ENCODE measurements at places on chromosomes 16 and 17. TPM values are rescaled to one million over a fixed set of nuclear protein-coding genes. Genes with fewer than 3 reads are reported as not detected.

DNA sequence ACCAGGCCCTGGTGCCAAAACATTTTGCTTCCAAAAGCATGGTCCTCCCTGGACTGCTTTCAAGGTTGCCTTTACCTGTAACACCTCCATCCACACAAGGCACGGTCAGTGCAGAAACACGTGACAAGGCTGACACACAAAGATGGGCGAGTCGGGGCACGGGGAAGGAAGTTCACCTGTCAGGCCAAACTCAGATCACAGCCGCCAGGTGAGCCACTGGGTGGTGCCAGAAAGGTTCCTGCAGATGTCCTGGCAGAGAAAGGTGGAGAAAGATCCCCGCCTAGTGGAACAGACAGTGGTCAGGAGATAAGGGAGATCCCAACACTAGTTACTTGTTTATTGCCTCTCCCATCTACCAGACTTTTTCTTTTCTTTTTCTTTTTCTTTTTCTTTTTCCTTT lies 155.3 kb downstream of the AIPL1 start:
- DNase-seq = peak; percentile 80

GRCh38 chr17:17204041-17204591 lies 2.0 kb downstream of the PLD6 start:
- peak; percentile 62 for DNase-seq

The ZG16 gene
- not detected for total RNA-seq

DNA sequence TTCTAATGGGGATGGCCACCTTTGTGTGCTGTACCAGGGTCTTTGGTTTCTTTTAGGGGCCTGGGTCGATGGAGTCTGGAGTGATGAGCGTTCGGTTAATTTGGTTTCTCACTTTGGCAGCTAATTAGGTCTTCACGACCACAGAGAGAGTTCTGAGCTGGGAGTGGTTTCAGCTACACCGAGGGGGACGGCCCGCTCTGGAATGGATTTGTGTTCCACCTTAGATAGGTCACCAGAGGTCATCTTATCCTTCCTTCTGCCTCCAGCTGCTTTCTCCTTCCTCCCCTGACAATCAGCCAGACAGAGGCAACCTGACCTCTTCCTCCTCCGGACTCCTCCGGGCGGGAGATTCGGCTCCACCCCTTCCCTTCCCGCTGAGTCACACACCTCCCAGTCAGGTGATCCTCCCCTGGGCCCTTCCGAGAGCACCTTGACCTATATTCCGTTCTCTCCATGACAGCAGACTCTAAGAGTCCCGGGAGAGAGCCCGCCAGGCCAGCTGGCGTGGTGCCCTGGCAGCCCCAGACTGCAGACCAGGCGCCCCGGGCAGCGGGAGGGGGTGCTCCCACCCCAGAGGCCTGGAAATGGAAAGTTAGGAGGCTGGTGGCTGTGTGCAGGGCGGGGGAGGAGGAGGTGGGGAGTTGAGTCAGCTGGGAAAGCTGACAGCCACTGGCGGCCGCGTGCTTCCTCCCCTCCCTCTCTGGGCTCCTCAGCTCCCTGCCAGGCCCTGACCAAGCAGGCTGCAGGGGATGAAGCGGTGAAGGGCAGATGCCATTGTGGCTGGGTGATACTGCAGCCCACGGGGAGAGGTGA lies 44.7 kb downstream of the CHD9 start:
- peak; percentile 93 for DNase-seq

The NAGS gene
- 5.9 TPM for total RNA-seq

- no peak for DNase-seq
Measured at GRCh38 chr17:78108726-78109488, 19.6 kb downstream of the TMC6 start.

- no peak for DNase-seq
Measured at GRCh38 chr17:64074704-64075426, 54.4 kb upstream of the ICAM2 start.

The ZFPM1 gene
- total RNA-seq = 1.7 TPM

GRCh38 chr17:14198013-14198412 lies 38.6 kb downstream of the CDRT15 start:
- peak; percentile 39 for DNase-seq

The RNF157 gene
- total RNA-seq = 5.6 TPM

DNA sequence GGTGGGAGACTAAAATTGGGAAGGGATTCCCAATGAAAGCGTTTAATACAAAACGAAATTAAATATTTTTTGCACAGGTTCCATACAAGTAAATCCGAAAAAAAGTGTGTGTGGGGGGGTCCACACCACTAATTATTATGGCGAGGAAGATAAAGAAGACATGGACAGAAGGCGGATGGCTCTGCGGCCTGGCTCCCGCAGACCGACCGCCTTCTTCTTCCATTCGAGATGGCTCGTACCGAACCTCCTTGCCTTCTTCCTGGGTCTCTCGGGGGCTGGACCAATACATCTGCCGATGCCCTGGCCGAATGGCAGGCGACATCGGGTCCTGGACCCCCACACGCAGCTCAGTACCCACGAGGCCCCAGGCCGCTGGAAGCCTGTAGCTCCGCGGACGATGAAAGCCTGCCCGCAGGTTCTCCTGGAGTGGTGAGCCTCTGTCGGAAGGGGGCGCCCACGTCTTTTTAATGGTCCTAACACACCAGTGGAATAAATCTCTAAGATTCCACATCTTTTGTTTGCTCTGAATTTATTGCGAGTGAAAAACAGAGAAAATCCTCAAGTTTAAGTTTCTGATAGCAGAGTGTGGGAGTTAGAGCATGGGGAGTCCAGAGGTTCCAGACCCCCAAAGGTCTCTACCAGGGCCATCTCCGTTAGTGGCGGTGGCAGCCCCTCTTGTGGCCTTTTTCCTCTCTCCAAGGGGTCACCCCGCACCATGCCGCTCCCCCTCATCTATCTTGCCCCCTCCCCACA lies 1.4 kb downstream of the PRAC2 start:
- peak; percentile 81 for DNase-seq

GRCh38 chr17:73226556-73227172 lies 33.8 kb downstream of the COG1 start:
- DNase-seq = no peak

- peak; percentile 35 for DNase-seq
Measured at GRCh38 chr16:46737621-46738214, 10.4 kb downstream of the MYLK3 start.

- no peak for DNase-seq
Measured at GRCh38 chr17:604765-605164, 109.9 kb downstream of the VPS53 start.

The VPS25 gene
- 146 TPM for total RNA-seq

- DNase-seq = peak; percentile 96
Measured at GRCh38 chr16:566475-567372, at the start of gene NHLRC4. NHLRC4 (plus strand) TSS chr16:567005; CDS start chr16:568048, 1,043 bp downstream.

The KIF2B gene
- not detected for total RNA-seq

DNA sequence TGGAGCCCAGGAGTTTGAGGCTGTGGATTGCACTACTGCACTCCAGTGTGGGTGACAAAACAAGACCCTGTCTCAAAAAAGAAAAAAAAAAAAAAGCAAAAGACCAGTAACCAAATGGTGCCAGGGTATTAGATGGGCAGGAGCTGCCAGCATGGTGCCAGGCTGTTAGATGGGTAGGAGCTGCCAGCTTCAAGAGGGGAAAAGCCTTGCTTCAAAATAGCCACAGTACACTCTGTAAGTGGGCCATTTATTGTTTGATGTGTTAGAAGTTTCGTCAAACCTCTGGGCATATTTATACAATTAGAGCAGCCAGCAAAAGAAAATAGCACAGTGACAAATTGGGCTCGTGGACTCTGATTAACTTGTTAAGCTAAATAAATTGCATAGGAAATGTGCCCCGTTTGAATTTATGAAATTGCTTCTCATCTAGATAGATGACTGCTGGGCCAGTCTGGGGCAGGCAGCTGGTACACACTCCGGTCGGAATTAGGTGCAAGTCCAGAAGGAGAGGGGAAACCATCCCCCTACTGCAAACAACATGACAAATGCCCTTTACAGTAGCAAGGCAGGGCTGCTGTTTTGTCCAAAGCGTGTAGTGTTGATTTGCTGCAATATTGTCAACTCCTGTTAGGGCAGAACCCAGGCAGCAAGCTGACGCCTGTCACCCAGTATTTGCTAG lies 126.3 kb upstream of the IRX3 start:
- DNase-seq = no peak

The GEMIN4 gene
- total RNA-seq = 29.4 TPM

The PRSS27 gene
- total RNA-seq = 2.0 TPM

The KRT36 gene
- not detected for total RNA-seq

- no peak for DNase-seq
Measured at GRCh38 chr17:72249441-72249840, 128.6 kb downstream of the SOX9 start.

- peak; percentile 57 for DNase-seq
Measured at GRCh38 chr17:69607162-69607834, 192.8 kb downstream of the MAP2K6 start.

The TEX19 gene
- total RNA-seq = 1.9 TPM

The CORO6 gene
- 3.9 TPM for total RNA-seq

- peak; percentile 17 for DNase-seq
Measured at GRCh38 chr16:66623755-66624154, 19.3 kb downstream of the CMTM3 start.

DNA sequence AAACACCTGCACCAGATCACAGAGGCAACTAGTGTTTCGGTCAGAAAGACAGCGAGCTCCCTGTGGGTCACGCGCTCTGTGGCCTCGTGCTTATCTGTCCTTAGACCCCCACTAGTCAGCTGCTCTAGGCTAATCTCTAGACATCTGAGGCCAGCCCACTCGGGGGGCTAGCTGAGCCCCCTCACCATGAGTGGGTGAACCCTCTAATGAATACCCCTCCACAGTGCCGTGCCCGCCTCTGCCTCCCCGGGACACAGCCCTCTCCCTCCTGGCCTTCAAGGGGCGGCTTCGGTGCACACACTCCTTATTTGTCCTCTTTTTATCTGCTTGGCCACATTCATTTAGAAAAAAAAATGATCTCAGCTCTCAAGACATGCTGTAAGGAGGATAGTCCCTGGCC lies 320.1 kb downstream of the C16orf95 start:
- DNase-seq = no peak

DNA sequence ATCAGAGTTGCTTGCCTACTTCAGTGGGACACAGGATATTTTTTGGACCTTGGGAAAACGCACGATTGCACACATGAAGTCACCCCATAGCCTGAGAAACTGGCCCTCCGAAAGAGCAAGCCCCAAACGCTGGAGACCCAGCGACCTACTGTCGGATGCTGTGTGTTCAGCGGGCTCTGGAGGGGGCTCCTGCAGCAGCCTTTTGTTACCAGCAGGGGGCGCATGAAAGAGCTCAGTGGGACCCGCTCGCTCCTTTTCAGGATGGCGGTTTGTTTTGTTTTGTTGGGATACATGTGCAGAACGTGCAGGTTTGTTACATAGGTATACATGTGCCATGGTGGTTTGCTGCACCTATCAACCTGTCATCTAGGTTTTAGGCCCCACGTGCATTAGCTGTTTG lies 28.4 kb downstream of the MYH3 start:
- peak; percentile 80 for DNase-seq

DNA sequence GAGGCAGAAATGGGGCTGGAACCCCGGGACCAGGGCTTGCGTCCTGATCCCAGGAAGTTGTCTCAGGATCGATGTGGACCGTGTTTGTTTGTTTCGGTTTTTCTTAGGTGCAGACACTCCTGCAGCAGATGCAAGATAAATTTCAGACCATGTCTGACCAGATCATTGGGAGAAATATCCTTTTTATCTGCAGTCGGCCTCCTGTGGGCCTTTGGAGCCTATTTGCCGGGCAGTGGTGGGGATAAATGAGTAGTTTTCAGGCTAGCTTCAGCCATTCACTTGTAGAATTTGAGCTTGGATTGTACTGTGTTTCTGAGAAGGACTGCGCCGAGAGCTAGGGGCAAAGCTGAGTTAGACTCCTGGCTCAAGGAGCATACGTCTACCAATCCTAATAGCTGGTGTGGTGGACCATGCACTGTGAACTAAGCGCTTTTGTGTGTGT lies 816 bp downstream of the HSBP1 start:
- DNase-seq = no peak

DNA sequence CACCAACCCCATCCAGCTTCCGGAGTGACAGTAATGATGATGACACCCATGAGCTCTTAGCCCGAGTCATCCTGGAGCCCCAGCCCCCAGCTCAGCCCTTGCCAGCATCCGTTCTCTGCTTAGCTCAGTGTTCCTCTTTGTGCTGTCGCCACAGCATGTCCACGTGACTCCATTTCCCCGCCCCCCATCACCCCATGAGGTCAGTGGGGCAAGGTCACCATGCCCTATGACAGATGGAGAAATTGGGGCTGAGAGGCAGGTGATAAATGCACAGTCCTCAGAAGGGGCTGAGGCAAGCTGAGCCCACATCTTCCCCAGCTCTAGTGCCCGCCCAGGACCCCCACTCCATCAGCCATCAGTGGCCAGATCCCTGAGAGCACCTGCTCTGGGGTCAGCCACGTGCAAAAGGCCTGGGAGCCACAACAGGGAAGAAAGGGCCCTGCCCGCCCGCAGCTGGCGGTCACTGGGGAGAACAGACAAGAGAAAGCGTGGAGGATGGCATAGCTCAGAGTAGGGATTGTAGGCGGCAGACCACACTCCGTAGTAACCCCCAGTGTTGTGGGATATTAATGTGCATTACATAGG lies 17.1 kb downstream of the ITGB4 start:
- no peak for DNase-seq

- no peak for DNase-seq
Measured at GRCh38 chr17:39928858-39929645, 1.5 kb downstream of the LRRC3C start.

DNA sequence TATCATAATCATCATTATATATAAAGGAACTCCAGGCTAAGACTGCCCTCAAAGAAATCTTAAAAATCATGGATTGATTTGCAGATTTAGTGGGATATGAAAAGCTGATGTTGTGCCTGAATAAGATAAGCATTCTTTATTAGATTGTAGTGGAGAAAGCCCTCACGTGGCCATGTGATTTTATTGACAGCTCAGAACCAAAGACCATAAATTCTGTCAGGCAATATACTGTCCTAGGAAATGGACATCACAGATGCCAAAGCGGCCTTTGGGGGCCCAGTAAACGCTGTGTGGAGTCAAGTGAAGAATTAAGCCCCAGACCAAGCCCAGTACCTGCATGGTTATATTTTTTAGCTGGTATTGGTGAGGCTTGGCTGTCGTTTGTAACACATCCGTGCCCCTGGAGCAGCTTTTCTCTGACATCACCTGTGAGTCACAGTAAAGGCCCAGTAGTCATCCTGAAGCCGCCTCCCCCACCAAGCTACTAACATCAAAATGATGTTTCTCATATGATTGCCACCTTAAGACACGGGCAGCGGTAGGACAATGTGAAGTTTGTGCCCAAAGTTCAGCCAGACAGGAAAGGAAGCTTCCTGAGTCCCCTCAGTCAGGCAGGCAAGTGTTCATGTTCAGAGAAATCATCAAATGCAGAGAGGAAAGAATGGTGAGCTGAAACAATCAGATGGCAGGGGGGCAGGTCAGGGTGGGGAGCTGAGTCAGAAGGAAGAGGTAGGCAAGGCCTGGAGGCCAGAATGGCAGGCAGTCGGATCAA lies 209.4 kb downstream of the IRX3 start:
- no peak for DNase-seq

DNA sequence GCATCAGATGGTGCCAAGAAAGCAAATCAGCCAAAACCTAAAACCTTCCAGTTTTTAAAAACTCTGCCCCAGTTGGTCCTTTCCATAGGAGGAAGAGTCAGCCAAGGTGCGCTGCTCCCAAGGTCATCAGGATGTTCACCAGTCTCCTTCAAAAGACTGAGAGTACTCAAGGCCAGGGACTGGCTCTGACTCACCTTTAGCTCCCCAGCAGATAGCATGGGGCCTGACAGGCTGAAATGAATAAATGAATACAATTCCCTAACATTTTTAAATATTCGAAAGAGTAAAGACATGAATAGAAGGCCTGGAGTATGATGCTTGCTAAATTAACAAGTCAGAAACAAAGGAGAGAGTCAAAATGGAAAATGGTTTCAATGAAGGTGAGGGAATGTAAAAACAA lies 19.2 kb downstream of the EFTUD2 start:
- no peak for DNase-seq
